ENCODE measurements at places on chromosomes 7 and 10.
A peak's percentile ranks its signal among the peaks of the same experiment; 100 is the strongest.

DNA sequence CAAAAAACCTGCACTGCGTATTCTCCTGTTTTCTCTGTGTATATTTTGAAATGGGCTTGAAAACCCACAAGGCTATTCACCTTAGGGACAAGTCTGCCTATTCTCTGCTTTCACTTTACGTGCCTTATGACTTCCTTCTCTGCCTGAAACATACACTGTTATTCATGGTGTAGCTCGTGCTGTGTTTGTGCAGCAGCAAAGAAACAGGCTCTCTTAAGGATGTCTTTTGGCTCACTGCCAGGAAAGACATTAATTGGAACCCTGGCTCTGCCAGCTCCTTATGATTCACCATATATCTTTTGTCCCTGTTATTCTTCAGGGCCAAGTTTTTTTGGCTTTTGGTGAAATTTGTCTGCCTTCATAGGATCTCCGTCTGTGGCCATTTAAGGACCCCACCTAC, 92.4 kb downstream of the TMEM106B start:
- DNase-seq: peak; percentile 8

GRCh38 chr7:122013065-122013464, 131.0 kb downstream of the AASS start:
- no peak for DNase-seq

- no peak for DNase-seq
Observed at GRCh38 chr10:129027906-129028305, 439.1 kb upstream of the MGMT start.

GRCh38 chr10:26112532-26112931, 104.0 kb upstream of the GAD2 start:
- DNase-seq: no peak

GRCh38 chr7:102318482-102318971, 31.9 kb downstream of the SH2B2 start:
- peak; percentile 72 for DNase-seq

DNA sequence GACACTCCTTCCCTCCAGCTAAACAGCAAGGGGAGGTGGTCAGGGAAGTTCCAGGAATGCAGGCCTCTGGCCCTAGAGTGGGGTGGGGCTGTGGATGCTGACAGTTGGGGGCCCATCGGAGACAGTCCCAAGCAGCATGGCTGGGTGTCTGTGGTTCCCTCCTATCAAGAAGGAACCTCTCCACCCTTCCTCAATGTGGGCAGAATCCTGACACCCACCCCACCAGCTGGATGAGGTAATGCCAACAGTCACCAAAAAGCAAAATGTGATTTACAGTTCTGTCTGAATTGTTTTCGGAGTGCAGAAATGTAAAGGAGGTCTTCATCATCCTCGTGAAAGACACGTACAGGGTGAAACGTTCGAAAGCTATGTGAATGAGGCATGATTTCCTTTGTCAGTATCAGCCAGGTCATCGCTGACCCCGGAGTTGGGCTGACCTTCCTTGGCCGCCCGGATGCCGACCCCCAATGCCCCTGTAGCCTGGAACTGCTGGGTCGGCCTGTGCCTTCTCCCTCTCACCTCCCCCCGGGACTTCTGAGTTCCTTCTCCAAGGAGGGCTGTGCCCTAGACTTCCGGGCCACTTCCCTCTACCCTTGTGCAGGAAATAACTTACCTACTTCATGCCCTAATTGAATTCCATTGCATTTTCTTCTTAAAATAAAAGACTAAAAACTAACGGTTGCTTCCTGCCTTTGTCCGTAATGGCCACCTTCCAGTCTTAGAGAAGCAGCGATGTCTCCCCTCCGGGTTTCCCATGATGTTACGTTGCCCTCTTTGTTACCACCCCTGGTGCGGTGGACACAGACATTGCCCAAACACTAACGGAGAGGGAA, 24.5 kb downstream of the FOXK1 start:
- no peak for DNase-seq

DNA sequence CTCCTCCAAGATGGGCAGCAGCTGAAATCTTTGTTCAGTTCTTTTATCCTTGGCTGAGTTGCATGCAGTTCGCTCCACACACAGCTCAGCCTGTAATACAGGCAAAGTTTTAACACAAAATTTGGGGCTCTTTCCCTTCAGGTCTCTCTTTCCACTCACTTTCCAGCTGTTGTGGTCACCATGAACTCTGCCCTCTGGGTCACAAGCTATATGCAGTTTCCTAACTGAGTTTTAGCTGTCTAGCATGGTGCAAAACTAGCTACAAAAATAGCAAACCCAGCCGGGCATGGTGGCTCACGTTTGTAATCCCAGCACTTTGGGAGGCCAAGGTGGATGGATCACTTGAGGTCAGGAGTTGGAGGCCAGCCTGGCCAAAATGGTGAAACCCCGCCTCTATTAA, 53.2 kb downstream of the ABI1 start:
- DNase-seq: no peak

DNA sequence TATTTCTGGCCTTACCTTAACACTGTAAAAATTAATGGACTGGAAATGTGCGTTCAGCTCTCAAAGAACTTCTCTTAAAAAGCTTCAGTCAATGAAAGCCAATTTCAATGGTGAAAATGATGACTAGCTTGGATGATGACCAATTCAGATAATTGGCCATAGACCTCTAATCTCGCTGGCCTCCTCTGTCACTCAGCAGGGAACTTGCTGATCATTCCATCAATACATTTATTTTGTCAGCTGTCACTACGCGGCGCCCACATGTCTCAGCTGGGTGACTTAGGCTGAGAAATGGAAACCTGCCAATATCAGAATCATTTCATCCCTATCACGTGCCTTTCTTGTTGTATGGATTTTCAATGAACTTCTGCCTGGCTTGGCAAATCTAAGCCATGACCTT, 673.0 kb upstream of the AUTS2 start:
- no peak for DNase-seq

DNA sequence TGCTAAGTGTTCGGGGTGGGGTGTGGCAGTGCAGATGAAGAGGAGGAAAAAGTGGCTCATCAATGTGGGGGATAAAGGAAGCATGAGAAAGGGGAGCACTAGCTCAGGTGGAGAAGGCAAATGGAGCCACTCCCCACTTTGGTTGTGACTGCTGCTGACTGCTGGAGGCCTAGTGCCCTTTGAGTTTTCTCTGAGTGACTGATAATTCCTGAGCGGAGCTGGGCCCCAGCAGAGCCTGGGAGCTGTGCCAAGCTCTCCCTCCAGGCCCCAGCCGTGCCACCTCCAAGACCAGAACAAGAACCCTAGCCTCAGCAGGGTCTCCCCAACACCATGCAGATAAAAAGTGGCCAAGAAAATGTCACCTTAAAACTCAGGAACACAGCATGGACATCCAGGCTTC, 9.7 kb upstream of the RASSF4 start:
- no peak for DNase-seq

Measured in RWPE1 (cell line).